Stimulated activated CD8-positive, alpha-beta memory T cell treated with anti-CD3 and anti-CD28 coated beads, Interleukin-12 subunit alpha, Interleukin-12 subunit beta, amount 100 ng/mL, for 1 hour (primary cell): ENCODE measurements at places on chromosomes 5 and 9.

DNA sequence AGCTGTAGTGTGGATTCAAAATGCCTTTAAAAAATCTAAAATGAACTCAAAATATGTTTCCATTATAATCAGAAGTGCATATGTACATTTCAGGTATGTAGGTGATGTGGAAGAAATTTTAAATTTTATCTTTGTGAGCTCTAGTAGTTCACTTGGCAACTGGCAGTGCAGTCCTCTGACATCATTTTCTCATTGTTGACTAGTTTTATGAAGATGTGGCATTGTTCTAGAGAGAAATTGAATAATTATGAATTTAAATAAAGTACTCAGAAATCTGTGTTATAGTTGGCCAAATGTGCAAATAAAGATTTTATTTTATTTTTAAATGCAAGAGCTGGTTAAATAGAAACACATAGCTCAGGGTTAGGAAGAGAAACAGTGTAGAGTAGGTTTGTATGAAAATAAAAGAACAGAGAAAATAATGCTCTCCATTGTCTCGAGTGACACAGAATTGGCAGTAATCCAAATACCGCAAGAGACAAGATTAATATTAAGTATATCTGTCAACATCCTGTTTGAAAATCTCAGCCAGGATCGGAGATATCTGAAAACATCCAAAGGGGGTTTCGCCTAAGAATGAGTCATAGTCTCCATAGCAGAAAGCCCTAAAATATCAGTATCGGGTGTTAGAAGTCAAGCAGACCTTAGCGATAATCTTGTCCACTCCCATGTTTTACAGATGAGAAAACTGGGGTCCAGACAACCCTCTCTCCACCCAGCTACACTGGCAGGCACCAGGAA, 189.4 kb downstream of the CCDC192 start:
- no peak for DNase-seq

DNA sequence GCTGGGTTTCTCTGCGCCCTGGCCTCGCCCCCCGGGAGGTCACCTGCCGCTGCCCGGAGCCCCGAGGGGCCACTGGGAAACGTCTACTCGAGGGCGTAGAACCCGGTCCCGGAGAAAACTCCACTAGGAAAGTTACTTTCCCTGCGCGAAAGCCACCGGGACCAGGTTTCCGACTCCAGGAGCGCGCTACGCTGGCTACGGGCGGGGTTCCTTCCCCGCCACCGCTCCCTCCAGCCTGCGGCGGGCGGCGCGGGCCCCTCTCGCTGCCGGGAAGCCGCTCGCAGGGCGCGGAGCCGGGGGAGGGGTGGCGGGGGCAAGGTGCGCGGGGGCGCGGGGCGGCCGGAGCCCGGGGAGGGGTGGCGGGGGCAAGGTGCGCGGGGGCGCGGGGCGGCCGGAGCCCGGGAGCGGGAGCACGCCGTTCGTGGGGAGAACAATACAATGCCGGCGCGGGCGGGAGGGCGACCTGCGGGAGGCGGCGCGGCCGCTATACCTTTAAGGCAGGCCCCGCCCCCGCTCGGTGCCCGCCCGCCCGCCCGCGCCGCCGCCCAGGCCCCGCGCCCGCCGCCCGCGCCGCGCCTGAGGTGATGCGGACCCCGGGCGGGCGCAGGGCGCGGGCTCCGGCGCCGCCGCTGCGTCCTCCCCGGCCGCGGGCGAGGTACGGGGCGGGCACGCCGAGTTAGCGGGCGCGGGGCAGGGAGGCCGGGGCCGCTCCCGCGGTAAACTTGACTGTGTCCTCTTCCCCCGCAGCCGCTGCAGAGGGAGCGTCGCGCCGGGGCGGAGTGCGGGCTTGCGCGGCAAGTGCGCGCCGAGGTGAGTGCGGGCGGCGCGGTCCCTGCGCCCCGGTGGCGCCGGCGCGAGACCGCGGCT, 278.1 kb downstream of the AOPEP start:
- no peak for DNase-seq

GRCh38 chr5:72228960-72229359, 91.1 kb downstream of the MRPS27 start:
- no peak for DNase-seq

DNA sequence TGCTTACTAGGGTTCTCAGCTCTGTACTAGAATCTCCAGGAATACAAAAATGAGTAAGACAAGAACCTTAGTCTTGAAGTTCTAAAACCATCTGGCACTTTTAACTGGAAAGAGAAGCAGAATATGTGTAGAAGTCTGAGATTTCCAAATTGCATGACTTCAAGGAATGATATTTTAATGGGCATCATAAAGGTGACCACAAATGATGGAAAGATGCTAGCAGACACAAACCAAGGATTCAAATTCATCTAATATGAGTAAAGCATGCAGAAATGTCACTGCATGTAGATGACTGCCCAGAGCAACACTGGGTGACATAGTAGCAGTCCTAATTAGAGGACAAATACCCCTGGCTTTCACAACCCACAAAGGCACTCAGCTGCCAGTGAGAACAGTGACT, 117.2 kb downstream of the RPS23 start:
- DNase-seq: no peak

- DNase-seq: no peak
Observed at GRCh38 chr5:154193283-154193682, 2.8 kb downstream of the GALNT10 start.

- no peak for DNase-seq
Observed at GRCh38 chr9:97430316-97431043, 18.6 kb downstream of the TDRD7 start.

DNA sequence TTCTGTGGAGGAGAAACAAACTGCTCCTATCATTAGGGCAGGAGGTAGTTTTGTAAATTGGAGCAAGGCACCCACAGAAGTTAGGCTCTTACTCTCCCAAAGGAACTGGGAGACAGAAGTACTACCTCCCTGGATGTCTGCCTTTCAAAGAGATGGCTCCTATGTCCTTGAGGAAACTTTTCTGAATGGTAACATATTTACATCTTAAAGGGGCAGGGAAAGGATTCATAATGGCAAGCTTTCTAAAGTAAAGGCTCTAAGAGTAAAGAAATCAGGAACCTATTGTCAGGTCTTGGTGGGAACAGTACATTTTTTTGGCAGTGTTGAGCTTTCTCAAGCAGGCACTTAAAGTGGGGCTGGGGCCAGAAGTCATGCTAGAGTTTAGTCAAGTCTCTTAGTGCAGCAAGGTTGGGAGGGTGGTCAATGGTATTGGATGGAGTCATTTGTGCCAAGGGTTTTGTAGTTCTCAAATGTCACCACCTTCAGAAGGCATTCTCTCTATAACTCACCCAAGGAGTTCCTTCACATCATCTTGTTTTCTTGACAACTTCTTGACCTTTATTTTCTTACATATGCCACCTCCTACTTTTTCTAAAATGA, 26.3 kb upstream of the NDFIP1 start:
- no peak for DNase-seq

- DNase-seq: no peak
Observed at GRCh38 chr5:67223211-67223610, 26.6 kb upstream of the CD180 start.

DNA sequence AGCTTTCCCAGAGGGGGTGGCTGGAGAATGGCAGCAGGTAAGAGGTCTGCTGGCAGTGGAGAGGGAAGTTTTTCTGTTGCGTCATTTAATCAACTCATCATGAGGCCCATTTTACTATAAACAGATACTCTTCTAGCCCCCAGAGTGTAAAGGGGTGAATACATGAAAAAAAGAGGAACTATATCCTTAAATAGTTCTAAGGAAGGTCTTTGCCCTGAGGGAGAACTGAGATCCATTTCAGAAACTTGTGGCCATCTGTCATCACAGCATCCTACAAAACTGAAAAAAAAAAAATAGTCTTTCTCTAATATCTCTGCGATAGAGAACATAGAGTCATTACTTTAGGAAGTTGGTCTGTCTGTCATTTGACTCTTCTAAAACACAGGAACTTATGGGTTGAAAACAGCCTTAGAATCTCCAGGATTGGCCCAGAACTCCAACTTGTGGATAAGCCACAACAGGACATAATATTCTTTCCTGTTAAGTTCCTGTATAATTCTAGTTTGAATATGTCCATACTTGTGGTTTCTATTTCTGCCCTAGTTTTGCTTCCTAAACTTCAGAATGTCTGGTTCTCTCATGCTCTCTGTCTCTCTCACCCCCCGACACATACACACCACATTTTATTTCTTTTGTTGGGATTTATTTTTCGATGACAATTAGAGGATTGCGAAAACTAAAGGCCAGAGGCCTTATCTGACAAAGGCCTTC, 238.5 kb upstream of the PIK3R1 start:
- no peak for DNase-seq

GRCh38 chr9:17509151-17509550, 69.7 kb upstream of the SH3GL2 start:
- no peak for DNase-seq

DNA sequence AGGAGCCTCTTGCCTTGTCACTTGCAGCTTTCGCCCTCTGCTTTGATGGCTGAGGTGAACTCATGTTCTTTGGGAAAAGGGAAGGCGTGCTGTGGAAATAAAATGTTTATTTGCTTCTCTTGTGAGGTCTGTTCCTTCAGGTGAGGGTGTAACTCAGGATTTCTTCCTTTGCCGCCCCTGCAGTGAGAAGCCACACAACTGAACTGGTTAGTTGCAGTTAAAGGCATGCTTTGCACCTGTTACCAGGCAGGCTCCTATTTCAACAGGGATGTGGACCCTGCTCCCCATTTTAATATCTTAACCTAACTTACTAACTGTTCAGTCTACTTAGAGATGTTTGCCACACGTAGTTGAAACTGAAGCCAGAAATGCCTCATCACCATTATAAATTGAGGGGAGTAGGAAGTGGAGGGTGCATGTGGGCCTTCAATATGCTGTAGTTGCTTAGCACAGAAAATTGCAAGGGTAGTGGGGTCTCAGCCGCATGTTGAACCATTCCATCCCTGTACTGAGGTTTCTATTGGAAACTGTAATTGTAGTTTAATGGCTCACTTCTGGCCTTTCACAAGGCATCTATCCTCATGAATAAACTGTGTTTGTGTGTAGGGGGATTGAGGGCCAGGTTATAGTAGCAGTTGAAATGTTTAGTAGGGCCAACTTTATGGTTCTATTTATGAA, 7.9 kb downstream of the RACK1 start:
- DNase-seq: no peak

- no peak for DNase-seq
Observed at GRCh38 chr5:138402640-138403039, 36.2 kb upstream of the REEP2 start.

GRCh38 chr9:130266236-130267098, 907 bp downstream of the HMCN2 start:
- no peak for DNase-seq

DNA sequence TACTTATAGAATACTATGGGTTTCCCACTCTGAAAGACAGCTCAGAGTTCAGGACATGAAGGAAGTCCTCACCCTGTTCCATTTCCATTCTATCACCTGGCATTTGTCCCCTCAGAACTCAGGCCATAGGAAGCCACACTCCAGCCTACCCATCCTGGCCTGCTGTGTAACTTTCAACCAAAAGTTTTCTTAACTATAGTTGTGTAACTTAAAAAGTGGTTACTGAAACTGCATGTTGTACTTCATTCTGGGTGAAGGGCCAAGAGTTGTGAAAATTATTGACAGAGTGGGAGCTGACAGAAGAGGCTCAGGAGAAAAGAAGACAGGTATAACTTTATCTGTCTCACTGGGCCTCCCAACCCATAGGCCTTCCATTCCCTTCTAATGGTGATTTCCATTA, 212.5 kb downstream of the RAB3C start:
- no peak for DNase-seq

DNA sequence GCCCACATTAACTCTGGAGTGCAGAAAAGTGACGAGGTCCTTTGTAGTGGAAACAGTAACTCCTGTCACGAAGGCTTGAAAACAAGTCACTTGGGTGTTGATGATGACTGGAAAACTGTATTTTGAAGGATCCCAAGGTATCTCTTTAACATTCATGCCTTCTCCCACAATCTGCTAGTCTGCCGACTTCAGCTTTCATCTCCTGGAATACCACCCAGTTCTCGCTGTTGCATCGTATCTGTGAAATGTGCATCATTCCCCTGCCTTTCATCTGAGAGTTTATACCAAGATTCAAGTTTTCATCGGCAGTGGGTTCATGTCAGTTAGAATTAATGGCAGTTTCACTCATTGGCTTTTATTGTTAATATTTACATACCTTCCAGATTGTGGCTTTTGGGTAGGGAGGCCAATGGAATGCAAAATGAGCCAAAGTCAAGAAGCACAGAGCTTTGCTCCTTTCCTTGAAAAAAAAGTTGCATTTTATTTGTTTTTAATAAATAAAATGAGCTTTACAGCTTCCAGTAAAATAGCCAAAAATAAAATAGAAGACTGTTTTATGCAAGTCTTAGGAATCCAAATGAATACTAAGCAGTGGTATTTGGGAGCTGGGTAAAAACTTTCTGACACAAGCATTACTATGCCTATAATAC, 575.2 kb upstream of the WWC1 start:
- no peak for DNase-seq

GRCh38 chr5:179131886-179132585, 71.9 kb downstream of the ZNF354C start:
- DNase-seq: no peak

DNA sequence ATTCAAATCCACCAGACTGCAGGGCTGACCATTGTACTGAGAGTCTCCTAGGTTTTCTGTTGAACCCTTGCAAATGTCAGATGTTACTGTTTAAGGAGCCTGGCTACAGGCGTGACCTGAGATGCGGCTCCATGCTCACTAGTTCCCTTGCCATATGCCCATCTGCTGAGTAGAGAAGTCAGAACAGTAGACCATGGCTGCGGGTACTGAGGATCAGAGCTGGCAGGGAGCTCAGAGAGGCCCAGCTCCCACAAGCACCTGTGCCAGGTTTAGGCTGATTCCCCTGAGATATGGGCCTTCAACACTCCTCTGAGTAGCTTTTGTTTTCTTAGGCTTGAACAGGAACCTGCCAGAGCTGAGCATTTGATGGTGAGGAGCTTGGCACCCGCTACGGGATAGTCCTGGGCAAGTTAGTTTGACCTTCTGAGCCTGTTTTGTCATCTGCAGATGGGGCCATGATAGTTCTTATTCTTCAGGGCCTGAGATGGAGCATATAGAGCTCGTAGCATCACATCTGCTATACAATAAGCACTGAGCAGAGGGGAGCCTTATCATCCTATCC, 83.7 kb downstream of the BOD1 start:
- DNase-seq: no peak
